ENCODE measurements at places on chromosomes 1 and 21.

GRCh38 chr1:70892930-70893329, 154.7 kb downstream of the PTGER3 start:
- DNase-seq, result no peak

DNA sequence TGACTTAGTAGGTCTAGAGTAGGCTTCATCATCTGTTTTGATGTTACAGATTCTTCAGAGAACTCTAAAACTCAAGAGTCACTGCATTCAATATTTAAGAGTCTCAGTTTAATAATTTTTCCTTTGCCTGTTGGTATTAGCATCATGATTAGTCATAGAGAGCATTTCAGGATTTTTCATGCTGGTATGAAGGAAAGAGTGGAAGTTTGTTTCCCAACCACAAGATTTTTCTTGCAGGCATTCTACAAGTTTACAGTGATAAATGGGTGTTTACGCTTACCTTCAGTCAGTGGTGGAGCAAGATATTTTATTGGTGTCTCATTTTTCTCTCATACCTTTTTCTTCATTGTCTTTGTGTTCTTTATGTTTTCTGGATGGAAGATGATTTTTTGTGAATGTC, 58.4 kb upstream of the MYOCOS start:
- DNase-seq, result no peak

DNA sequence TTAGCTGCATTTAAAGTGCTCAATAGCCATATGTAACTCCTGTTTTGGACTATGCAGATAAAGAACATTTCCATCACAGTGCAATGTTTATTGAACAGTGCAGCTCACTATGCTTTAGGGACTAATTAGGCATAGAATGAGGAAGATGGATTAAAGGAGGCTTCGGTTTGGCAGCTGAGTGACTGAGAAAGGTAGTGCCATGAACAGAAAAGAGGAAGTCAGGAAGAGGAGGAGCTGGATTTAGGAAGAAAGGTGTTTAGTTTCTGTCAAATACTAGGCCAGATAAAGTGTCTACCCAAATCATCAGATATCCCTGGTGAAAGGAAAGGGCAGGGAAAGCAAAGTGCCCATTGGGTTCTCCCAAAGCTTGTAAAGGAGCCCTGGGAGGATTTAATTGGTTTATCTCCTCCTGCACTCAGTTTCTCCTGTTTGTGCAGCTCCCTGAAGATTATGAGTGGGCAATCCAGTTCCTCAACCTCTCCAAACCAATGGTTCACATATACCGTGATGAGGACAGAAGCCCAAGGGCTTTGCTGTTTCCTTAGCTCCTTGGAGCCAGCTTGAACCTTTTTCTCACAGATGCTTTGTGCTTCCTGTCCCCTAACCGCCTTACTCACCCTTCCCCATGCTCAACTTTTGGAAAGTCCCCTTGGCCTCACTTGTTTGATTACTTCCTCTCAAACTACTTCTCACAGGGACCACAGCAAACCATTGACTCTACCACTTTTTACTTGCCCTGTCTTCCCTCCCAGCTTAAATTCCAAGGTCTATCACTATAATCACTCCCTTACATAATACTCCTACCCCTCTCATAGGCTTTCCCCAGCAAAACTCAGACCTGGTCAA, 3.5 kb upstream of the RAP1A start:
- no peak for DNase-seq

- peak; percentile 47 for DNase-seq
Observed at GRCh38 chr1:54253480-54253879, 53.5 kb downstream of the MRPL37 start.

GRCh38 chr1:242004751-242005495, 6.0 kb upstream of the MAP1LC3C start:
- DNase-seq, result no peak

GRCh38 chr21:46421191-46421750, 37.4 kb upstream of the DIP2A start:
- no peak for DNase-seq

- no peak for DNase-seq
Observed at GRCh38 chr1:186763107-186763506, 65.6 kb upstream of the PLA2G4A start.

DNA sequence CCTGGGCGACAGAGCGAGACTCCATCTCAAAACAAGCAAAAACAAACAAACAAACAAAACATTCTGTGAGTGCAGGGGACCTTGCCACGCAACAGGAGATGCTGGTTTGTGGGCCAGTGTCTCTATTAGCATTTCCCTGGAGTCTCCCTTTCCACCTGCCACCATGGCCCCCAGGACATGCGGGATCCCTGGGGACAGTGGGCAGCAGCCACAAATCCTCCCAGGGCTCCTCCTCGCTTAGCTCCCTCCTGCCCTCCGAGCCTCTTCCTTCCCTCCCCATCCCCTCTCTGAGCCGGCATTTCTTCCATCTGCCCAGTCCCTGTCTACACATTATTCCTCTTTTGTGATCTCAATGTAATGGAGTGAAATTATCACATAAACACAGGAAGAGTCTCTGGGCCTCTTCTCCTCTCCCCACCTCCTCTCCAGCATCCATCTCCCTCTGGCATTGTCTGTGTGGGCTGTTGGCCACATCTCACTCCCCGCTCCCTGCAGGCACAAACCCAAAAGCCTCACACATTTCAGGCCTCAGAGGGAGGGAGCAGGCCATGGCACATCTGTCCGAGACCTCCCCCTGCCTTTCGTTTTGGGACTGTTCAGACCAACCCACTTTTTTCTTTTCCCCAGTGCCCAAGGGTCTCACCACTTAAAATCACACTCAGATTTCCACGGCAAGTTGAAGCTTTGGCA, 144.3 kb downstream of the MIS18A start:
- no peak for DNase-seq

DNA sequence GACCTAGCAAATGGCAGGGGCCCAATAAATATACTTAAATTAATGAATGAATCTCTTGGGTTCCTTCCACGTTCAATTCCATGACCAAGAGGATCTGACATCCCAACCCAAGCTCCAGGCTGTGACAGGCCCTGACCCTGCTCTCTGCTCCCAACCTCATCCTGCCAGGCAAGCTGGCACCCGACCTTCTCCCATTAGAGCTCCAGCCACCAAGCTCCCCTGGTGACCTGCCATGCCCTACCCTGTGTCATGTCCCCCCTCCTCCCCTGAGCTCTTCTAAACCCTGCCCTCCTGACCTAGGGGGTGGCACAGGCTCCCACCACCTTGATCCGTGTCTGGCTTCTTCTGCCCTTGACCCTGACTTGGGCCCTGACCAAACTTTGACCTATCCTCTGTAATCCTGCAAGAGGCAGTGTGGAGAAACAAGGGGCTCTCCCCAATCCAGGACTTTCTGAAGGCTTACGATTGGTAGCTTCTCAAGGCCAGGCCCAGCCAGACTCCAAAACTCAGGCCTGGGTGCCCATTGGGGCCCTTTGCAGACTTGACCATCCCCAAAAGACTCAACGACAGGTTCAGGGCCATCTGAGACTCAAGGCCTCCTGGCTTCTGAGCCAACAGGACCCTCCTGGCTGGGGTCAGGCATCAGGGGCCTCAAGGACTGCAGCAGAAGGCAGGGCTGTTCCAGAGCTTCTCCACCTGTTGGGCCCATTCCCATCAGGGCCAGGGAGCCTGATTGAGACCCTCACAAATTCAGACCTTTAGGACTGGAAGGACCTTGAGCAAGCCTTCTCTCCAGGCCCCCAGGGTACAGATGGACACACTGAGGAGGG, 249.0 kb downstream of the PTPRU start:
- no peak for DNase-seq

GRCh38 chr1:175120511-175120910, 52.9 kb downstream of the TNN start:
- DNase-seq, result no peak

- no peak for DNase-seq
Observed at GRCh38 chr1:151407304-151407703, 7.9 kb downstream of the PSMB4 start.

- no peak for DNase-seq
Observed at GRCh38 chr1:171742577-171742922, 685 bp upstream of the VAMP4 start.

DNA sequence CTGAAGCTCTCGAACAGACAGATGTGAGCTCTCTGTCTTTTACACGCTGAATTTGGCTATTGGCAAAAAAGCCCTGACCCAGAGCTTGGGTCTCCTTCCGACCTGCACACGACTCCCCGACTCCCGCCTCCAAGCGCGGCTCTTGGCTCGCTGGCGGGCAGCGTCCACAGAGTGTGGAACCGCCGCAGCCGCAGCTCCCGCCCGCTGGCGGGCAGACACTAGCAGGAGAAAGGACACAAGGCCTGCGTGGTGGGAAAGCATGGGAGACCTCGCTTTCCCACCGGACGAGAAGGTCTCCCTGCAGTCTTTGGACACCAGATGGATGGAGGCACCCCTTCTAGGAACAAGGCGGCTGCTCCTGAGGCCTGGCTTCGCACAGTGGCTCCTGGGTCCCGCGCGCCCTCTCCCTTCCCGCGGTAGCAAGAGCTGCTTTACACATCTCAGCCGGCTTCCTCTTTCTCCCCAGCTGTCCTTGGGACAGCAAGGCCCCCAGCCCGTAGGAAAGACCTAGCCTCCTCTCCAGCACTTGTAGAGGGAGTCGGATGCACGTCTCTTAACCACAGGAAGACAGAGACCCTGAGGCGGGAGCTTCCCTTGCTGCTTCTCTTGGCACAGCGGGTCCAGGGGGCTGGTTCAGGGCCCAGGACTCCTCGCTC, 92.1 kb downstream of the PRKAB2 start:
- no peak for DNase-seq

- DNase-seq, result no peak
Observed at GRCh38 chr1:47850451-47850850, 146.7 kb downstream of the TRABD2B start.

GRCh38 chr1:113931451-113931851, 2.3 kb downstream of the HIPK1 start:
- DNase-seq, result no peak

GRCh38 chr1:75582725-75583261, 28.1 kb downstream of the SLC44A5 start:
- no peak for DNase-seq

- DNase-seq, result no peak
Observed at GRCh38 chr1:208497866-208498541, 253.8 kb upstream of the PLXNA2 start.

DNA sequence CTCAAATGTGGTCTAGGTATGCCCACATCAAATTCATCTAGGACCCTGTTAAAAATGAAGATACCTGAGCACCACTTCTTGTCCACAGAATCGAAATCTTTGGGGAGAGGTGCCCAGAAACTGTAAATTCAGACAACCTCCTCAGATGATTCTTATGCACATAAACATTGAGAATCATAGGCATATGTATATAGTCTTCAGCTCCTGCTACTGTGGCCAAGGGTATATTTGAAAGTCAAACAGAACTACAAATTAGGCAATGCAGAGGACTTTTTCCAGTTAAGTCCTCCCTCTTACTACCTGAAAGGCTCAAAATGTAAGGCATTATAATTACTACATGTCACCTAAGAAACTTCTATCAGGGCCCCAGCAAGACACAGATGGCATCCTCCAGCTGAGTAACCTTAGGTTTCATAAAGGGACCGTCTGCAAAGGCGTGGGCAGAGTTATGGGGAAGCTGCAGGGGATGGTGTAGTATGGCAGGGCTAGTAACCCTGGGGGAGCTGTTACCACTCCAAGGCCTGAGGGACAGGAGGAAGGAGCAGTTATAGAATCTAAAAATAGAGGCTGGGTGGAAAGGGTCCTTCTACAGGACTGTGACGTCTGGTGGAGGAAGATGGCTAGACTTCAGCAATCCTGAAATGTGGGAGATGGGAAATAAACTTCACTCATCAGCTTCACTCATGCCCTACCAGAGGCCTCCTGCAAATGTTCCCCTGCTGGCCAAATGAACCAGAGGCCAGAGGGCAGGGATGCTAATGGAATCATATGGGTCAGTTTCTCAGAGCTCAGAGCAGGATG, 46.3 kb downstream of the DAB1 start:
- no peak for DNase-seq

GRCh38 chr1:231233735-231234417, 7.1 kb upstream of the GNPAT start:
- DNase-seq, result no peak

GRCh38 chr1:186491336-186491735, 30.4 kb upstream of the PDC start:
- no peak for DNase-seq

DNA sequence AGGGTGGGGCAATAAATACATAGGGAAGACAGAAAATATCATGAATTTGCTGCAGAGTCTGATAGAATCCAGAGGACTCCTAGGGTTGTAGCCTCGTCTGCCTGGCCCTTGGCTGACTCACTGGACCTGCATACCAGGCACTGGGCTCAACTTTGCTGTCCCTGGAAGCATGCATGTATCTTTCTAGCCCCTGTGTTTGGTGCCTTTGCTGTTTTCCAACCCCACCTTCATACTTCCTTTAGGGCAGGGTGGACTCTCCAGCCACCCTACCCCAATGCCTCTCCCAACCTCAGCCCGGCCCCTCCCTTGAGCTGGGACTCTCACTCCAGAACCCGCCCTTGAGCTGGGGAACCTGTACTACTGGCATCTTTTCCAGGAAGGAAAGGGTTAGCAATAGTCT, 1.2 kb downstream of the RAB25 start:
- DNase-seq, result no peak

DNA sequence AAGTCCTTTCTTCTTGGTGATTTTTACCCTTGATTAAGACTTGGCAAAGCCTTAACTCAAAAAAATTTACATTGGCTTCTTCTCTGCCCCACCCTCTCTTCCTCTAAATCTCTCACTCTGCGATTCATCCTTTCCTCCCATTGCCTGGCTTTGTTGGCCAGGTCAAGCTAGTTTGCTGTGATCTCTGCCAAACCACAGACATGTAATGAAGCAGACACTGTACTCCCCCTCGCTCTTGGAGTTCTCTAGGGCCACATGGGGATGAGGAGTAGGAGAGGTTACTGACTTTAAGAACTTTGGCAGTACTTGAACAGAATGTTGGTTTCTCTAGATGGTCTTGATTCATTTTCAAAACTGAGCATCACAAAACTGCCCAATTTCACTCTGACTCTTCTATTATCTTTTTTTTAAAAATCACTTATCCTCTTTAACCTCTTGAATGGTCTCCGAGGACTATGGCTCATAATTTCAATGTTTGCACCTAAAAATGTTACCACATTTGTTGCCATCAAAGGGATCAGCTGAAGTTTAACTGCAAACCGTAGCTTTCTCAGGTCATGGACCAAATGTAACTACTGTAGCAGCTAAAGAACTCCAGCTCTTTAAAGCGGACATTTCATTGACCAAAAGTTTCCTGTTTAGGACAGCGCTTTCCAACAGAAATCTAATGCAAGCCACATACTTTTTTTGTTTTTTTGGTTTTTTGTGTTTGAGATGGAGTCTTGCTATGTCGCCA, 62.7 kb upstream of the IPO9 start:
- DNase-seq, result peak; percentile 97

DNA sequence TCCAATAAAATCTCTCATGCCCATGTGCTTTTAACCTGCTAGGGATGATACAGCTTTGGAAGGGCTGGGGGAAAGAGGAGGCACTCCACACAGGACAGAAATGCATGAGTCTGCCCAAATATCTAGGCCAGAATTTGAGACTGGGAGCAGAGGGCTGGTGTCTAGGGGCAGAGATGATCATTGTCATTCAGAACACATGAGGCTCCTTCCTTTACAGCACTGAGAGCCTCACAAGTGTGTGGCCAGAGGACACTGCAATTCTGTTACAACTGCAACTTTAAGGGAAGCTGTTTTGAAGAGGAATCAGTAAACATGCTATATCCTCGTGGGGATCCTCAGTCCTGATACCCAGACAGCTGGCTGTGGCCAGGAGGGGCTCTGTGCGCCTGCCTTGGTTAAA, 541.3 kb downstream of the OMA1 start:
- DNase-seq, result no peak

Data from fibroblast of the conjunctiva (primary cell).